Osteocyte (in vitro differentiated cells): ENCODE measurements at places on chromosomes 3 and 15.

DNA sequence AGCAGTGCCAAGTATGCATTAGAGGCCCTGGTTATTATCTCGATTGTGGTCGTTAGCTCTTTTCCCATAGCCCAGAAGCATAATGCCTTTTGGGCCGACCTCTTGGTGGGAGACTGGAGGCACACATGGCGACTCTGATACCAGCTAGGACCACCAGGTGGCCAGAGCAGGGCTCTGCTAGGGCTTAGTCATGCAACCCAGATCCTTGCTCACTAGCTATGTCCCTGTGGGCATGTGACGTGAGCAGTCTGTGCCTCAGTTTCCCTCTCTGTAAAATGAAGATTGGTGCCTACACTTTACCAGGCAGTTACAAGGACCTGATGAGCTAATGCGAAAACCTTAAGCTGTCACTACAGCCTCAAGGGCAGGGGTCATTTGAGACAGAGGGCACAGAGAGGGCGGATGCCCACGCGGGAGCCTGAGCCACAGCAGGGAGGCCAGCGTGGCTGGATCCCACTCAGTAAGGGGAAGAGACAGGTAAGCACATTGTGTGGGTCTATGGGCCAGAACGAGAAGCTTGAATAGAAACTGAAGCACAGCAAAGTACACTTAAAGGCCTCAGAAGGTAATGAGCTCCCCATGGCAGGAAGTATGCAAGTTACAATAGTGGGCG lies 8.8 kb downstream of the KLF15 start:
- no peaks in the 10 kb centered on the region for H3K27me3 ChIP-seq
- H3K4me1 ChIP-seq: no peaks in the 10 kb centered on the region
- H3K36me3 ChIP-seq: peaks cover 3% of the 10 kb centered on the region
- no peak overlapping the region for H3K27ac ChIP-seq

- H3K27ac ChIP-seq: peak overlapping the region; percentile 77
- H3K4me3 ChIP-seq: no peak overlapping the region
- H3K27me3 ChIP-seq: no peaks in the 10 kb centered on the region
- no peak for DNase-seq
Measured at GRCh38 chr3:189710620-189711402, 79.6 kb downstream of the TP63 start.

GRCh38 chr3:42477696-42478095 lies 24.7 kb upstream of the VIPR1 start:
- H3K36me3 ChIP-seq: peaks cover 8% of the 10 kb centered on the region
- no peak overlapping the region for H3K27ac ChIP-seq
- peaks cover 30% of the 10 kb centered on the region for H3K4me1 ChIP-seq

- H3K4me3 ChIP-seq: no peak overlapping the region
- DNase-seq: no peak
- H3K27ac ChIP-seq: no peak overlapping the region
- H3K27me3 ChIP-seq: peaks cover 12% of the 10 kb centered on the region
- H3K36me3 ChIP-seq: no peaks in the 10 kb centered on the region
Measured at GRCh38 chr3:12974819-12975218, 98.4 kb downstream of the IQSEC1 start.

GRCh38 chr15:44541282-44541958 lies 4.5 kb downstream of the EIF3J start:
- H3K4me1 ChIP-seq: peaks cover 54% of the 10 kb centered on the region
- H3K27ac ChIP-seq: peak overlapping the region; percentile 82
- H3K27me3 ChIP-seq: no peaks in the 10 kb centered on the region
- peak overlapping the region; percentile 52 for H3K4me3 ChIP-seq
- no peak for DNase-seq

- H3K36me3 ChIP-seq: peaks cover 6% of the 10 kb centered on the region
- H3K4me3 ChIP-seq: no peak overlapping the region
- no peak overlapping the region for H3K27ac ChIP-seq
- no peak for DNase-seq
- H3K4me1 ChIP-seq: peaks cover 36% of the 10 kb centered on the region
Measured at GRCh38 chr3:23017801-23018200, 185.3 kb upstream of the UBE2E2 start.

DNA sequence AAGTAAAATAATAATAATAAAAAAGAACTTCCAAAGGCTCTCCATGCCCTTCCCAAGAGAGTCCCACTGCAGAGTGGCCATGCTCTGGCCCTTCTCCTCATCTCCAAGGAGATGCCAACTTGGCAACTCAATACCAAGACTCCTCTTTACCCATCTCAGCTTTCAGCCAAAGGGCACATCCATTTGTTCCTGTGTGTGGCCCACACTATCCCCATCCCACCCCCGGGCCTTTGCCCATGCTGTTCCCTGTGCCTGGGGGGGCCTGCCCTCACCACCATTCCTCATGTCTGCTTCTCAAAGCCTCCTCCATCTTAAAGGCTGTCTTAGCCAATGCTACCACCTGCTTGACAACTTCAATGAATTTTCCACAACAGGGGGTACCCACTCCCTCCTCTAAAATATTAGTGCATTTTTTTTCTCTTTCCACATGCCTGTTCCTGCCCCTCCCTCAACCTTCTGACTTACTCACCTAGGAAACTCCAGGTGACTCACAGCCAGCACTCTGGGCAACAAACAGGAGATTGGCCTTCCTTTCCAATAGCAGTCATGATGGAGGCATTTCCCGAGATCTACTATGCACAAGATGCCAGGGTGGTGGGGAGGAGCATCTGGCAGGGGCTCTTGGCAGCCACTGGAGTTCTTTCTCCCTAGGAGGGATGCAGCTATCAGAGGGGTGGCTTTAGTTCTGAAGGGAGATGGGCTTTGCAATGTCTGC lies 109.4 kb upstream of the SMAD3 start:
- H3K4me1 ChIP-seq: peaks cover 10% of the 10 kb centered on the region
- no peak overlapping the region for H3K4me3 ChIP-seq
- H3K27me3 ChIP-seq: peaks cover 4% of the 10 kb centered on the region
- H3K27ac ChIP-seq: no peak overlapping the region
- H3K36me3 ChIP-seq: no peaks in the 10 kb centered on the region
- DNase-seq: no peak

GRCh38 chr3:7740458-7740857 lies 761.2 kb upstream of the LMCD1 start:
- DNase-seq: no peak
- no peaks in the 10 kb centered on the region for H3K27me3 ChIP-seq

DNA sequence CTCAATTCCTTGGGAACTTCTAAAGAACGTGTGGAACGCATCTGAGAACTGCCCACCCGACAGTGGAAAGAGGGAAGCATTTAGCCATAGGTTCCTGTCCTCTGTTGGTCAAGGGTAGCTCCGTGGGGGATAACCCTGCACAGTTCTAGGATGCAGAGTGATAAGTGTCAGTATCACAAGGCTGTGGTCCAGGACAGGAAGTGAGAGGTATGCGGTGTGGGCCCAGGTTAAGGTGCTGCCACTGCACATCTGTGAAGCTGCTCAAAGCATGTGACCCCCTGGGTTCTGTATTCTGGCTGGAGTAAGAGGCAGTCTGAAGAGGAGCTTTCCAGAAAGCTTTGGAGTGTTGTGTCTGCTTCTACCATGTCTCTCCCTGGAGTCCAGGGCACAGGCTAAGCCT lies 51.7 kb upstream of the HES1 start:
- peaks cover 54% of the 10 kb centered on the region for H3K4me1 ChIP-seq
- H3K36me3 ChIP-seq: no peaks in the 10 kb centered on the region
- H3K27ac ChIP-seq: no peak overlapping the region
- H3K4me3 ChIP-seq: no peak overlapping the region

DNA sequence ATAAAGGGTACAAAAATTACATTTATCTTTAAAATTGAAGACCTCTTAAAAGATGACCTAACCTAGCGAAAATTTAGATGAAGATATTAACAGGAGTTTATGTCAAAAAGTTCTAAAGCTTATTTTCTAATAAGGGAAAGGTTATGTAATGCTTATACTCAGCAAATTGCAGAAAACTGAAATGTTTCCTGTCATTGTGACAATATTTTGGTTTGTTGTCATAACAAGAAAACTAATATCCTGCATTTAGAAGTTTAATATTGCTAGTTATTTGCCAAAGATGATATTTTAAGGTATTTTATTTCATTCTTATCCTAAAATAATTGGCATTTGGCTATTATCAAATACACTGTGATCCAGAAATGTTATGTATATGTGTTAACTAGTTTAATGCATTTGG lies 294.5 kb downstream of the C3orf38 start:
- no peak overlapping the region for H3K4me3 ChIP-seq
- peaks cover 18% of the 10 kb centered on the region for H3K27me3 ChIP-seq
- no peaks in the 10 kb centered on the region for H3K36me3 ChIP-seq
- no peak for DNase-seq

GRCh38 chr3:106299300-106300098 lies 430.7 kb upstream of the CBLB start:
- no peak overlapping the region for H3K27ac ChIP-seq
- no peak for DNase-seq
- no peak overlapping the region for H3K4me3 ChIP-seq
- no peaks in the 10 kb centered on the region for H3K36me3 ChIP-seq
- H3K4me1 ChIP-seq: peaks cover 4% of the 10 kb centered on the region

- H3K27me3 ChIP-seq: peaks cover 8% of the 10 kb centered on the region
- no peaks in the 10 kb centered on the region for H3K36me3 ChIP-seq
- H3K27ac ChIP-seq: no peak overlapping the region
- no peak overlapping the region for H3K4me3 ChIP-seq
- no peak for DNase-seq
Measured at GRCh38 chr3:170605490-170605889, 19.6 kb upstream of the SLC7A14 start.

- no peak for DNase-seq
- H3K27ac ChIP-seq: no peak overlapping the region
- H3K36me3 ChIP-seq: no peaks in the 10 kb centered on the region
- no peaks in the 10 kb centered on the region for H3K27me3 ChIP-seq
- H3K4me3 ChIP-seq: no peak overlapping the region
Measured at GRCh38 chr3:13064964-13065363, 8.3 kb downstream of the IQSEC1 start.

DNA sequence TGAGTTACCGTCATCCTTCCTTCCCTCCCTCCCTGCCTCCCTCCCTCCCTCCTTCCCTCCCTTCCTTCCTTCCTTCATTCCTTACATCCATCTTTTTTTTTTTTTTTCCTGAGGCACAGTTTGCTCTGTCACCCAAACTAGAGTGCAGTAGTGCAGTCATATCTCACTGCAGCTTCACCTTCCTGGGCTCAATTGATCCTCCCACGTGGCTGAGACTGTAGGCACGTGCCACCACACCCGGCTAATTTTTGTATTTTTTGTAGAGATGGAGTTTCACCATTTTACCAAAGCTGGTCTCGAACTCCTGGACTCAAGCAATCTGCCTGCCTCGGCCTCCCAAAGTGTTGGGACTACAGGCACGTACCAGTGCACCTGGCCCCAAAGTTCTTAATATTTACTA lies 25.8 kb downstream of the USP3 start:
- H3K4me1 ChIP-seq: peaks cover 15% of the 10 kb centered on the region
- no peak for DNase-seq
- H3K36me3 ChIP-seq: peaks cover 5% of the 10 kb centered on the region
- no peak overlapping the region for H3K4me3 ChIP-seq

GRCh38 chr3:159872374-159873109 lies 116.1 kb upstream of the IL12A start:
- peak overlapping the region; percentile 77 for H3K27ac ChIP-seq
- H3K27me3 ChIP-seq: no peaks in the 10 kb centered on the region
- H3K36me3 ChIP-seq: no peaks in the 10 kb centered on the region
- no peak overlapping the region for H3K4me3 ChIP-seq
- DNase-seq: no peak

DNA sequence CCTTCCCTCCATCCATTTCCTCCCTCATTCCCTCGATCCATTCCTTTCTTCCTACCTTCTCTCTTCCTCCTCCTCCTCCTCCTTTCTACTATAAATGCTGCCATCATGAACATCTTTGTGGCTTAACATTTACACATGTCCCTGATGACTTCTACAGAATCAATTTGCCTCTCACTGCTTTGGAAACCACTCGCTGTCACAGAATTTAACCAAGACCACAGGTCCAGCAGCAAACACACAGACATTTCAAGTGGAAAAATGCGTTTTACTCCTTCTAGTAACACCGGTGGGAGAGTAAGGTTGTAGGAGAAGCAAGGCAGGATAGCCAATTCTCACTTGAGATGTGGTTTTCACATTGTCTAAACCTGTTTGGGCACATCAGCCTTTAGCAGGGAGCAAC lies 101.4 kb upstream of the LRIG1 start:
- H3K36me3 ChIP-seq: no peaks in the 10 kb centered on the region
- H3K27ac ChIP-seq: no peak overlapping the region
- DNase-seq: no peak

DNA sequence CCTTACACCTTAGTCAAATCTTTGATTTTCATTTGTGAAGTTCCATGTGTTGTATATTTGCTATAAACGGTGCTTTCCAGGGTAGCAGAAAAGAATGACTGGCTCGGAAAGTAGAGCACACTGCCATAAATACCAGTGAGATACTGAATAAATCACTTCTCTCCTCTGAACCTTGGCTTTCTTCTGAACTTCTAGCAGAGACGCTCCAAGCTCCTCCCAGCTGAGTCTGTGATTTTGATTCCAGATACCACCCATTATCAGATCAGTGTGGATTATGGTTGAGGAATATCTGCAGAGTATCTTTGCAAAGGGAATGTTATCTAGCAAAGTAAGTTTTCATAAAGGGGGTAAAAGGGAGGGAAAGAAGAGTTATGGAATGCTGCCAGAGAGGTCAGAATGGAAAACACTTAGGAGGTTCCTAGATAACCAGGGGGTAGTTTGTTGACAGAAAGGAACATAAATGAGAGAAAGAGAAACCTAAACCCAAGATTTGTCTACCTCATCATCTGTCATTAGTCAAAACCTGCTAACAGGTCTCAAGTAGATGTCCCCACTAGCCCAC lies 98.5 kb upstream of the PSMD6 start:
- peaks cover 32% of the 10 kb centered on the region for H3K36me3 ChIP-seq
- no peaks in the 10 kb centered on the region for H3K4me1 ChIP-seq
- H3K4me3 ChIP-seq: no peak overlapping the region
- no peak overlapping the region for H3K27ac ChIP-seq
- H3K27me3 ChIP-seq: no peaks in the 10 kb centered on the region

DNA sequence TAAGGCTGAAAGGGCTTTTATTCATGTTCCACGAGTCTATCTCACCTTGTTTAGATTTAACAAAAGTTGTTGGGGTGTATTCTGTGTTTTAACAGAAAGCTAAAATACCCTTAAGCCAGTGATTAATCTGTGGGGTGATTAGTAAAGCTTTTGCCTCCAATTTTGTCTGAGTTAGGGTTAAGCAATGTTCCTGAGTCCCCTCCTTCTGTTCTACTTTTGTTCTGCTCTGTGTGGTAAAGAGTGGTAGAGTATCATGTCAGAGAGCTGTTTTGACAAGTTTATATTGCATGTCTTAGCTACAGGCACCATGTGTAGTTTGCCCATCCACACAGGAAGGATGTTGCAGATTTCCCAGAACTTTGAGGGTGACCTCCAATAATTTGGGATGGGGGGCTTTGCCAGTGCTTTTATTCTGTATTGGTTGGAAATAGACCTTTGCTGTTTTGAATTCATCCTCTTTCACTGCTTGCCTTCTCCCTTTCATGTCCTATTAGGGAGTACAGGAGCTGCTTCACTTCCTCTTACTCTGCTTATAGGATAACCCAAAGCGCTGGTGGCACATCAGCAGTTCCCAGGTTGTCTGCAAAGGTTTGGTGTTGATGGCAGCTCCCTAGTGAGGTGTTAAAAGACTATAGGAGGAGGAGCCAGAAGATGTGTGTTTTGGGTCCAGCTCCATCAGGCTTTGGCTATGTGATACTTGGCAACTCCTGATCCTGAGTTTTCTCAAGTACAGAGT lies 7.4 kb downstream of the PDE8A start:
- no peaks in the 10 kb centered on the region for H3K36me3 ChIP-seq
- DNase-seq: no peak
- H3K4me1 ChIP-seq: peaks cover 18% of the 10 kb centered on the region
- H3K27ac ChIP-seq: no peak overlapping the region

- DNase-seq: peak; percentile 57
- H3K27ac ChIP-seq: no peak overlapping the region
- no peaks in the 10 kb centered on the region for H3K36me3 ChIP-seq
- H3K27me3 ChIP-seq: peaks cover 43% of the 10 kb centered on the region
- peaks cover 14% of the 10 kb centered on the region for H3K4me1 ChIP-seq
- no peak overlapping the region for H3K4me3 ChIP-seq
Measured at GRCh38 chr15:78617516-78617915, 3.3 kb downstream of the CHRNA3 start.
